ENCODE measurements at places on chromosomes 3 and 15. TPM values are rescaled to one million over a fixed set of nuclear protein-coding genes. Genes with fewer than 3 reads are reported as not detected.

SLC15A2 gene
- polyA plus RNA-seq: 13.7 TPM

SAXO2 gene
- polyA plus RNA-seq: 4.6 TPM

NEDD4 gene
- 14.7 TPM for polyA plus RNA-seq

CPNE4 gene
- 0.82 TPM for polyA plus RNA-seq

NMB gene
- polyA plus RNA-seq: 6.4 TPM

SRGAP3 gene
- polyA plus RNA-seq: 25.2 TPM

GOLGA6L9 gene
- 25.9 TPM for polyA plus RNA-seq

SLC22A14 gene
- polyA plus RNA-seq: 0.21 TPM

AGTR1 gene
- 18.4 TPM for polyA plus RNA-seq

PLCL2 gene
- polyA plus RNA-seq: 13.1 TPM

DNA sequence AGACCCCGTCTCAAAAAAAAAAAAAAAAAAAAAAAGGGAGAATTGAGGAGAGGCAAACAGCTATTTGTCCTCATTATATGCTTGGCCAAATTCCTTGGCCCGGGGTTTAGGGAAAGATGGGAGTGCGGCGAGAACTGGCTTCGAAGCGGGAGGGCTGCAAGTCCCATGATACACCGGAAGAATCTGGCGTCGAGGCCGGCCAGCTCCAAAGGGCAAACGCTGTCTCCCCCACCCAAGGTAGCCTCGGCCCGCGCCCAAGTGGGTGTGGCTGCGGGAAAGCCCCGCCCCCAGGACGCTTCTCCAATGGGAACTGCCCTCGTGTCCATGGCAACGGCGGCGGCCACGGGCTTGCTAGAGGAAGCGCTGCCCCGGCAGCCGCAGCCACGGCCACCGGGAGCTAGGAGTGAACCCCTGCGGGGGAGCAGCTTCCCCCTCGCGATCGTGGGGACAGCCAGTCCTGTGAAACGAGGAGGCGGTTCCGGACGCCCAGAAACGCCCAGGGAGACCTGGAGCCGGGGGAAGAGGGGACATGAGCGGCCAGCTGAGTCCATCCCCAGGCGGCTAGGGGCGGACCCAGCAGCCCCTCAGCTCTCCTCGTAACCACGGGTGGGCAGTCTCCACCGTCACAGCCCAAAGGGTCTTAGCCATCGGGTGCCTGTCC, at the start of gene TTLL13:
Gene TTLL13 (plus strand): TSS at position 354 of the 661 bp plus-strand sequence. CDS start 1,075 bp downstream, outside the sequence.
- DNase-seq: peak; percentile 84

DNA sequence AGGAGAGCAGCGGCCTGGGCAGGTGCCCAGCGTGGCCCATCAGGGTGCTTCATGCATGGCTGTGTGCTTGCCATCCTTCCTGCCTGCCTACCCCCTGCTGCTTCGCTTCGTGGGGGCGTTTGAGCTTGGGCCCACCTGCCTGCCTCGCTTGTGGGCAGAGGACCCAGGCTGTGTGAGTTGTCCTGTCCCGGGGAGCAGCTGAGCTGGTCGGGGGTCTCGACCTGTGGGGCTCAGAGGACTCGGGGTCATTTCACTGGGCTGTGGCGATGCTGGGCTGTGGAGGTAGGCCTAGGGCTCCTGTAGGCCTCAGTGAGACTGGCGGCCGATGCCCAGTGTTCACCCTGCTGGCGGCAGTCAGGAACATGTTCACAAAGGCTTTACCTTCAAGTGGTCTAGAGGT, 12.1 kb upstream of the STAB1 start:
- no peak for DNase-seq

GRCh38 chr3:114394551-114394950, 100.7 kb downstream of the TIGIT start:
- DNase-seq: no peak

DNA sequence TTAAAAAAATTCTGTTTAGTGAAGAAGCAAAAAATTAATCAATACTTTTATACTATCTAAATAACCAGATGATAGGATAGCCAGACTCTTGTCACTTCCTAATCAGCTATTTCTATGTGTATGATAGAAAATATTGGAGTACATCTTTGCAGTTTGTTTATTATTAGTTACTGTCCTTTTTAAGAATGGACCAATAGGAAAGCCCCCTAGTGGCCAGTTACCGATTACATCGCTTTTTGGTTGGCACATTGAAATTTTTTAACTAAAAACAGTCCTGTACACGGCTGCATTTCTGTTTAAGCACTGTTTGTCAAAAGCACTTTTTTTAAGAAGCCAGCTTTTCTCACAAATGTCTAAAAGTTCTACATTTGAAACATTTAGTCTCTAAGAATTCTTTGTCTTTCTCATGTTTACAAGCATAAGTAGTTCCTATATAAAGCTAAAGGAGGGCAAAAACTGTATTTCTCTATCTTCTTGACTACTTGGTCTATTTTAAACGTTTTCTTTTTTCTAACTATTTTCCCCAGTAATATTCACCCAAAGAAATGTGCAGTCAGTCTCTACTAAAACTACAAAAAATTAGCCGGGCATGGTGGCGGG, 253.2 kb upstream of the LRTM1 start:
- no peak for DNase-seq

DNA sequence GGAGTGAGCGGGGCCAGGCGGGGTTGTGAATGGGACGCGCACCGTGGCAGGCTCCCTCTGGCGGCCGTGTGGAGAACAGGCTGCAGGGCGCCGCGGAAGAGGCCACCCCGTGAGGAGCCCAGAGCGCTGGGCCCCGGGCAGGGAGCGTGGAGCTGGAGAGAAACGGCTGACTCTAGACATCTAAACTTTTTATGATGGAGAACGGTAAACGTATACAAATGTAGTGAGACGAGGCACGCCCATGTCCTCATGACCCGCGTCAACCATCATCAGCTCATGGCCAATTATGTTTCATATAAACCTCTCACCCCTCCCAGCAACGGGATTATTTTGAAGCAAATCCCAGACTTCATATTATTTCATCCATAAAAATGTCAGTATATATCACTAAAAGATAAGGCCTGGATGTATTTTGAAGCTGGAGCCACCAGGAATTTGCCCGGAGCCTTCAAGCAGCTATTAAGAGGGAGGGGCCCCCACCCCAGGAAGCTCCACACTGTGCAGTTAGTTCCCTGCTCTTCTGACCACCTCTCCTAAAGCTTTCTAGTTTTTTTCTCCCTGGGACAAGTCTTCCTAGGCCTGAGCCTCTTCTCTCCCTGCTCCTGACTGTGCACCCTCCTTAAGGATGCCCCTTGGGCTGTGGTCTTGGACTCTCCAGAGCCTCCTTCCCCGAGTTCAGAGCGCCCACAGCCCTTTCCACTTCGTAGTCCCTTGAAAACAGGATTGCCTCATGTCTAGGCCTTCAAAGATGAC, 149.5 kb downstream of the SMAD6 start:
- no peak for DNase-seq

- DNase-seq: no peak
Observed at GRCh38 chr3:30655187-30655812, 48.9 kb downstream of the TGFBR2 start.

DNA sequence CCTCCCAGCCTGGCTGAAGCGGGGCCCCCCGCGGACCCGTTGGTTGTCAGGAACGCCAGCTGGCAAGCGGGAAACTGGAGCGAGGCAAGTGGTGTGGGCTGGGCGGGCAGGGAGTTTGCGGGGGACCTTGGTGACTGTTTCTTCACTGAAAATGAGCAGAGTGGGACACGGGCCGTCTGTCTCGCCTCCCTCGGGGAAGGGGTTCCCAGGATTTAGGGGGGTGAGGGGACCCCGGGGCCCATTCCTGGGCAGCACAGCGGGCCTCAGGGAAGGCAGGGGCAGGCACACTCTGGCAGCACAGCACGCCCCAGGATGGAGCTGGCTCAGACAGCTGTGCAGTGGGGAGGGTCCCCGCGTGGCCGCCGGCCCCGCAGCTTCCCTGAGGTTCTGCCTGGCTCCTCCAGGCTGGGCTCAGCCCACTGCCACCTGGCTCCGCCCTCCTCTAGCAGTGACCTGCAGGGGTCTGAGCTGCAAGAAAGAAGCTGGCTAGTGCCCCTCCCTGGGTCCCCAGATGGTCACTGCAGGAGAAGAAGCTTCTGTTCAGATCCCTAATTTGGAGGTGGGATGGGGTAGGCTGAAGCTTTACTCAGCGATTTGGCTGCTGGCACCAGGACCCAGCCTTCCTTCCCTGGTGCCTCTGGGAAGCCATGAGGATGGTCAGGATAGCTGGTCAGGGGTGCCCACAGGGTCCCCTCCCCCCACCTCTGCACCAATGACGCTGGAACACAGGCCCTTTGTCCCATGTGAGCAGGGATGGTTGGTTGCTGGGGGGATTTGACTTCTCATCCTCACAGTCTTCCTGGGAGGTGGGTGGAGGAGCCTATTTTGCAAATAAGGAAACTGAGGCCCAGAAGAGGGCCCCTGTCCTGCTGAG, 90.4 kb downstream of the TBC1D2B start:
- DNase-seq: no peak

- no peak for DNase-seq
Observed at GRCh38 chr15:83970295-83970890, 265.2 kb upstream of the GOLGA6L4 start.

DNA sequence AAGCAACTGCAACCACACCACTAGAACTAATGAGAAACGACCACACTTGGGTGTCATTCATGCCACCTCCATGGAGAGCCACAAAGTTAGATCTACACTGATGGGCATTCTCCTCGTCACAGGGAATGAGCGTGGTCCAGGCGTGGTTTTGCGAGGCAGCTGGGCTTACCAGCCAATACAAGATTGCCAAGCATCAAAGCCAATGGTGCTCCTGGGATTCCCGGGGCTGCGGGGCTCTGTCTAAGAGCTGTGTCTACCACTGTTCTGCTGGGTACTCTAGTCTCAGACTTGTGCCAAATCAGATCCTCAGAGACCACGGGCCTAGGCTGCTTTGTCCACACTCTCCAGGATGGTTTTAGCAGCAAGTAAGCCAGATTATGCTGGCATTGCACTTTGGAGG, 43.8 kb downstream of the RAB6B start:
- DNase-seq: no peak

- DNase-seq: no peak
Observed at GRCh38 chr3:131883711-131884407, 151.0 kb downstream of the CPNE4 start.

GRCh38 chr3:100184948-100185570, 70.8 kb upstream of the FILIP1L start:
- DNase-seq: no peak

GRCh38 chr15:89870688-89871288, 23.0 kb downstream of the AP3S2 start:
- no peak for DNase-seq

DNA sequence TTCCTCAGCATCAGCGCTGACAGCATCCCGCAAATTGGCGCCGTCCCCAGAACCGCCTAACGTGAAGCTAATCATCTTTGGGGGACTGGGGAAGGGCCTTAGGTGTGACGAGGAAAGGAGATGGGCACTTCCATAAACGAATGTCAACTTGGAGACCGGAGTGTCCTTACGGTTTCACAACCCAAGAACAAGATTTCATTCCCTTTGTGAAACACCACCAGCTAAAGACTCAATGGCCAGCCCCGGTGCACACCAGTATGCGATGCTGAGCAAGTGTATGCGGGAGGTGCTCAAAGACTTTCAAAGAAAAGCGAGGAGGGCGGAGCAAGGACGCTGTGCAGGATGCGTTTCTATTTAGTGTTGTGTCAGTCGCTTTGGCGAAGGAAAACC, 759 bp upstream of the TTBK2 start:
- DNase-seq: peak; percentile 11

DNA sequence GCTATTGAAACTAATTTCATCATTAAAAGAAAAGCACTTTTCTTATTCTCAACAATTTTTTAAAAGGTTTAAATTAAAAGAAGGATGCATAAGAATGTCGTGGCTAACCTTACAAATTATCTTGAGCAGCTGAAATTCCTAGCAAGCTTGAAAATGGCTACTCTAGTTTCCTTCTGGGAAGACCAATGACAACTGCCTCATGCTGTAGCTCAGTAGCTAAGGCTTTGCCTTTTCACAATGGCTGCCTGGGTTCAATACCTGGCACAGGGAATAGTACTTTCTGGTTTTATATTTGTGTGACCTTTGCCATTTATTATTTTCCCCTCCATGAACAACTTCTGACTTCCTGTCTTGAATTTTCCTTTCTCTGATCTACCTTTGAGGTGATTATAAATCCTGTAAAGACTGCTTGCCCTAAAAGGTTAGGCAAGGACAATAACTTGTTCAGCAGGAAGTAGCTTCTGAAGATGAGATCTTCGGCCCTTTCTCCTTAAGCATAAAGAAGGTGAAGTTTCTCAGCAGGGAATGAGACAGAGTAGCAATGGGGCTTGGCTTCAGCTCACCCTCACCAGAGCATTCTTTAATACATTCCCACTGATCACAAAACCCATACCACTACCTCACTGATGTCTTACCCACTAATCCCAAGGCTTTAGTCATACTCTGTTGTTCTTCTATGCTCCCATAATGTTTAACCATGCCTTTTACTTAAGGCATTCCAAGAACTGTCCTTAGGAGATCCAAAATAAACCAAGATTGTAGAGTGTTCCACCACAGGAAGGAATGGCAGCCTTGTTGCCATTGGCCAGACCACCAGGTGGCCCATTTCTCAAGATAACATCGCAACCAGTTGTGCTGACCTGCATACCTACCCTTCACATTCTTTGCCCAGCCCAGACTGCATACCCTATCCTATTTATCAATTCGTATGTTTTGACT, 276.8 kb downstream of the ULK4 start:
- no peak for DNase-seq

DNA sequence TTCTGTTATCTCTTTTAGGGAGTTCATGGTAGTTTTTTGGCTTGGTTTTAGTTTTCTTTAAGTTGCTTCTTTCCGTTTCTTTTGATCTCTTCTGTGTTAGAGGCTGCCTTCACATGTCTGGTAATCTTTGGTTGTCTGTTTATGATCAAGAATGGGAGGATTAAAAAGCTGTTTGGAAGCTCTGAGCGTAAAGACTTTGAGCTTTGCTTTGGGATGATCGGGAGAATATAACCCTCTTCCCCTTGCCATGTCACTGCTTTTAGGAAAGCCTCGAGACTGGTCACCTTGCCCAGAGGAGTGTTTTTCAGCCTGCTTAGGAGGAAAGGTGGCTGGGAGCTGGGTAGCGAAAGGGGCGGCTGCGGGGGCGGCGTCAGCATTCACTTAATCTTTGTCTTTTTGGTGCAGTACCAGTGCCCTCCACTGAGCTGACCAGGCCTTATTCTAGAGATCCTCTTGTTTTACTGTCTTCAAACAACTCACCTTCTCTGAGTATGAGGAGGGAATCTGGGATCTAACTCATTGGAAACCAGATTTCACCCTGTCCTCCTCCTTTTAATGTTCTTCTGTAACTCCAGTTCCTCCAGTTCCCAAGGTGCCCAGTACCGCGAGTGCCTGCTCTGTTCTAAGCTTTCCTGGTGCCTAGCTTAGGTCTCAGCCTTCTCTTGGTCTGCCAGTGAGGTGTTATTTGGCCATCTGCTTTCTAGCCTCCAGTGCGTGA, 15.5 kb downstream of the TATDN2 start:
- no peak for DNase-seq

DNA sequence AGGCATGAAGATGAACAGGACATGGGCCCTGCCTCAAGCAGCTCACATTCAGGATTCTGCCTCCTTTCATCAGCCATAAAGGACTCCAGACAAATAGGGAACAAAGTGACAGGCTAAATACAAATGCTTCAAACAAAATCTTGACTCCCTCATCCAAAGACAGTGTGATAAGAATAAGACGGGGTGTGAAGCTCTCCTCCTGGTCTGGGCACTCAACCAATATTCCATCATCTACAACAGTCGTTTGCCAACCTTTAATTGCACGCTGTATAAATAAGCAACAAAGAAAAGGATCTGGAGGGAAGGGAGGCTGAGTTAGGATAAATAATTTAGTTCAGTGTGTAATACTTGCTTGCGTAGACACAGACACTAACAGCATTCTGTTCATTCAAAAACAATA, 5.4 kb downstream of the CCDC54 start:
- DNase-seq: no peak

GRCh38 chr3:23324745-23325144, 121.6 kb downstream of the UBE2E2 start:
- DNase-seq: no peak

- DNase-seq: no peak
Observed at GRCh38 chr3:50118237-50118636, 29.5 kb downstream of the RBM5 start.

All from left renal cortex interstitium (tissue), 4 donors.